ENCODE measurements at places on chromosomes 2 and 18. TPM values are rescaled to one million over a fixed set of nuclear protein-coding genes. Genes with fewer than 3 reads are reported as not detected.

DNA sequence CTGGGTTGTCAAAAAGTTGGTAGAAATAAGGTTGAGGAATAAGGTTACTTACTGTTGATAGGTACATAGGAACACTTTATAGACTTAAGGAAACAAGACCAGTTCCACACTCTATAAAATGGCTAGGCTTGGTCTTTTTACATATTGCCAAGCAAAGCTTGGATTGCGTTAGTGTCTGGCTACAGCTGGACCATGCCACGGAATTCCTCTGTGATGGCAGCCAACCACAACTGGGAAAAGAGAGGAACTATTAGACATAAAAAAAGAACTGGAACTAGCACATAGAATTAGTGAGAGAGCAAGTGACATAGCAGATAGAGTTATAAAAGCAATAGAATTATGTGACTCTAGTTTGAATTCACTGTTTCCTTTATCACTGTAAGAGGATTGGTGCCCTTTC is 17.7 kb upstream of the DPP10 start:
- H3K27ac ChIP-seq: no peak overlapping the region
- H3K27me3 ChIP-seq: no peaks in the 10 kb centered on the region
- H3K4me1 ChIP-seq: no peaks in the 10 kb centered on the region
- no peak overlapping the region for H3K4me3 ChIP-seq
- DNase-seq: no peak
- no peaks in the 10 kb centered on the region for H3K36me3 ChIP-seq

- H3K4me3 ChIP-seq: no peak overlapping the region
- no peaks in the 10 kb centered on the region for H3K4me1 ChIP-seq
- no peak overlapping the region for H3K27ac ChIP-seq
- H3K27me3 ChIP-seq: no peaks in the 10 kb centered on the region
- no peaks in the 10 kb centered on the region for H3K36me3 ChIP-seq
- no peak for DNase-seq
Observed at GRCh38 chr2:187658952-187659525, 104.8 kb upstream of the TFPI start.

DNA sequence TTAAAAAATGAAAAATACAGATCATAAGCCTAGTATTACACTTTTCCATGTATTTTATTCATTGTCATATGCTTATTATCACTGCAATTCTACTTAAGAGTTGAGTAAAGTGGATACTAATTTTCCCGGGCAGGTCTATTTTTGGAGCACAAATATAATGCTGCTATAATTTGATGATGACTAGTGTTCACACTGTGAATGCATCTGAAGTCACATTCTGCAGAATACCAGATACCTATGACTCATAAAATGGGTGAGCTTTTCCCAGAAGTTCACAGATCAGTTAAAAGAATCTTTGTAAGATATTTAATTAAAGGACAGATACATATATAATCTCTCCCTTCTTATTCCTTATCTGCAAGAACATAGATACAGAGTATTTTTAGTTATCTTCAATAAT is 79.8 kb upstream of the MC4R start:
- H3K4me3 ChIP-seq: no peak overlapping the region
- no peaks in the 10 kb centered on the region for H3K4me1 ChIP-seq
- H3K27me3 ChIP-seq: no peaks in the 10 kb centered on the region
- no peak for DNase-seq
- no peak overlapping the region for H3K27ac ChIP-seq

DNA sequence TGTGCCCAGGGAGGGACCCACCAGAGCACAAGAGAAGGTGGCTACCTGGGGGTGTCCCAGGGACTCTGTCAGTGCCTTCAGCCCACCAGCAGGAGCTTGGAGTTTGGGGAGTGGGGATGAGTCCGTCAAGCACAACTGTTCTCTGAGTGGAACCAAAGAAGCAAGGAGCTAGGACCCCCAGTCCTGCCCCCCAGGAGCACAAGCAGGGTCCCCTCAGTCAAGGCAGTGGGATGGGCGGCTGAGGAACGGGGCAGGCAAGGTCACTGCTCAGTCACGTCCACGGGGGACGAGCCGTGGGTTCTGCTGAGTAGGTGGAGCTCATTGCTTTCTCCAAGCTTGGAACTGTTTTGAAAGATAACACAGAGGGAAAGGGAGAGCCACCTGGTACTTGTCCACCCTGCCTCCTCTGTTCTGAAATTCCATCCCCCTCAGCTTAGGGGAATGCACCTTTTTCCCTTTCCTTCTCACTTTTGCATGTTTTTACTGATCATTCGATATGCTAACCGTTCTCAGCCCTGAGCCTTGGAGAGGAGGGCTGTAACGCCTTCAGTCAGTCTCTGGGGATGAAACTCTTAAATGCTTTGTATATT is 14.0 kb downstream of the ITM2C start:
- H3K27me3 ChIP-seq: no peaks in the 10 kb centered on the region
- DNase-seq: no peak
- peaks cover 8% of the 10 kb centered on the region for H3K36me3 ChIP-seq
- H3K4me1 ChIP-seq: peaks cover 39% of the 10 kb centered on the region
- no peak overlapping the region for H3K27ac ChIP-seq
- H3K4me3 ChIP-seq: no peak overlapping the region

DNA sequence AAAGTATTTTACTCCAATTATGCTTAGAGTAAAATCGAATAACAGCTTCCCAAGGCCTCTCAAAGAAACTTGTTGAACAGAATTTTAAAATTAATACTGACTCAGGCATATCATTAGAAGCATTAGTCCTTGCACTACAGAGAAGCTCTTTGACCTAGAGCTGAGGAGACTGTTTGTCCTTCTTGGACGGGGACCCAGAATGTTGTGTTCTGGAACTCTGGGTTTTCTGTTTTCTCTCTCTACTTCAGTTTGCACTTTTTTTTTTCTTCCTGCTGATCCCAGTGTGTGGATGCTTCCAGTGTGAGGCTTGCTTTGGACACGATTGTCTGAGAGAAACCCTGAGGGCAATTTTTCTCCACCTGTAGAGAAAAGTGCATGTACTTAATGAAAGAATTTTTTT is 847.6 kb downstream of the SOCS6 start:
- H3K4me3 ChIP-seq: no peak overlapping the region

DNA sequence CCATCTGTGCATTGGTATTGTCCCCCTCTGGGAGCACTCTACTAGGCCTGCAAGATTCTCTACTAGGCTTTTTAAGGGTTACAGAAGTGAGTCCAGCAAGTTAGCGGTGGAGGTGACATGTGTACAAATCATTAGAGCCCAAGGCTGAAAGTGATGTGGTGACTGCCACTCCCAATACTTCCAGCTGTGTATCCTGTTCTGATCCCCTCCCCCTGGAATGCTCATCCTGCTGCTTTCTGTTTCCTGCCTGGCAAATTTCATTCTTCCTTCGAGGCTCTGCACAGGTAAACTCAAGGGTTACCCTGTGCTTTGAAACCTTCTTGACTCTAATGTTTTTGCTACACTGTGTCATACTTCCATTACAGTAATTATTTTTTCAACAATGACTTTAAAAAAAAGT is 258.5 kb upstream of the REV1 start:
- no peak for DNase-seq
- no peak overlapping the region for H3K4me3 ChIP-seq
- no peaks in the 10 kb centered on the region for H3K36me3 ChIP-seq
- peaks cover 5% of the 10 kb centered on the region for H3K27me3 ChIP-seq
- no peaks in the 10 kb centered on the region for H3K4me1 ChIP-seq

DNA sequence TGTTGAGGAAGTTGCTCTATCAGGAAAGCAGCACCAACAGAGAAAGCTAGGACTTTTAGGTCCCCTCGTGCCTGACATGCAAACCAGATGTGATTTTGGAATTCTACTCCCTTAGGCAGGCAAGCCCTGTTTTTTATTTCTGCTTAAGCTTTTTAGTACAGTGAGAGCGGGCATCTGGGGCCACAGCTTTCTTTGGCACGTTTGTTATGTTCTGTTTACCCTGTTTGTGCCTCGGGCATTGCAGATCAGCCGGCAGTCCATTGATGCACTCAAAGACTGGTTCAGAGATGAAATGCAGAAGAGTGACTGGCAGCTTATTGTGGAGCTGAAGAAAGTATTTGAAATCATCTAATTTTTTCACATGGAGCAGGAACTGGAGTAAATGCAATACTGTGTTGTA is 61.9 kb downstream of the EIF5B start:
- no peak overlapping the region for H3K4me3 ChIP-seq
- DNase-seq: no peak
- H3K4me1 ChIP-seq: no peaks in the 10 kb centered on the region
- no peaks in the 10 kb centered on the region for H3K27me3 ChIP-seq

GRCh38 chr2:19885791-19886190 is 16.0 kb downstream of the TTC32 start:
- H3K4me3 ChIP-seq: no peak overlapping the region
- no peak overlapping the region for H3K27ac ChIP-seq
- H3K4me1 ChIP-seq: no peaks in the 10 kb centered on the region
- H3K36me3 ChIP-seq: no peaks in the 10 kb centered on the region
- no peaks in the 10 kb centered on the region for H3K27me3 ChIP-seq

- H3K4me1 ChIP-seq: no peaks in the 10 kb centered on the region
- no peak for DNase-seq
- no peaks in the 10 kb centered on the region for H3K27me3 ChIP-seq
- no peaks in the 10 kb centered on the region for H3K36me3 ChIP-seq
- no peak overlapping the region for H3K27ac ChIP-seq
Observed at GRCh38 chr2:226216575-226216974, 583.0 kb downstream of the IRS1 start.

GRCh38 chr2:220786216-220786615 is 785.9 kb downstream of the EPHA4 start:
- H3K4me1 ChIP-seq: no peaks in the 10 kb centered on the region
- H3K27me3 ChIP-seq: no peaks in the 10 kb centered on the region
- H3K27ac ChIP-seq: no peak overlapping the region
- DNase-seq: no peak
- no peak overlapping the region for H3K4me3 ChIP-seq

- H3K36me3 ChIP-seq: no peaks in the 10 kb centered on the region
- peak overlapping the region; percentile 56 for H3K4me3 ChIP-seq
- H3K4me1 ChIP-seq: peaks cover 16% of the 10 kb centered on the region
- DNase-seq: peak; percentile 25
- H3K27ac ChIP-seq: peak overlapping the region; percentile 28
- no peaks in the 10 kb centered on the region for H3K27me3 ChIP-seq
Observed at GRCh38 chr2:239944694-239945551, 80.2 kb downstream of the NDUFA10 start.

- no peak overlapping the region for H3K4me3 ChIP-seq
- H3K27me3 ChIP-seq: no peaks in the 10 kb centered on the region
- H3K4me1 ChIP-seq: no peaks in the 10 kb centered on the region
Observed at GRCh38 chr2:23293063-23293462, 91.9 kb upstream of the KLHL29 start.

DNA sequence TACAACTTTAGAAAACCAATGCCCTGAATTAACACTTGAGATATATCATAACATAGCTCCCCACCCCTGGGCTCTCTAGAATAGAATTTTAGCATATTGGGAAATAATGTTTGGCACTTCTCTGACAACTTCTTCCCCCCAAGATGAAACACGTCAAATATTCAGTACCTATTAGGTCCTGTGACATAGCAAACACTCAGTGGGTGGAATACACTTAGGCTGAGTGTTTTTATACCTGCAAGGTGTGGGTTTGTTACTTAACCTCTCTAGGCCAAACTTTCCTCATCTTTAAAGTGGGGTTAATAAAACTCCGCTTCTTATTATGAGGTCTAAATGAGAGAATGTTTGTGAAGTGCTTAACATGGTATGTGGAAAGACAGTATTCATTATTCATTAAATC is 56.1 kb downstream of the LAMA3 start:
- no peak for DNase-seq
- H3K27me3 ChIP-seq: peaks cover 2% of the 10 kb centered on the region
- no peaks in the 10 kb centered on the region for H3K36me3 ChIP-seq
- no peak overlapping the region for H3K4me3 ChIP-seq
- no peaks in the 10 kb centered on the region for H3K4me1 ChIP-seq

DNA sequence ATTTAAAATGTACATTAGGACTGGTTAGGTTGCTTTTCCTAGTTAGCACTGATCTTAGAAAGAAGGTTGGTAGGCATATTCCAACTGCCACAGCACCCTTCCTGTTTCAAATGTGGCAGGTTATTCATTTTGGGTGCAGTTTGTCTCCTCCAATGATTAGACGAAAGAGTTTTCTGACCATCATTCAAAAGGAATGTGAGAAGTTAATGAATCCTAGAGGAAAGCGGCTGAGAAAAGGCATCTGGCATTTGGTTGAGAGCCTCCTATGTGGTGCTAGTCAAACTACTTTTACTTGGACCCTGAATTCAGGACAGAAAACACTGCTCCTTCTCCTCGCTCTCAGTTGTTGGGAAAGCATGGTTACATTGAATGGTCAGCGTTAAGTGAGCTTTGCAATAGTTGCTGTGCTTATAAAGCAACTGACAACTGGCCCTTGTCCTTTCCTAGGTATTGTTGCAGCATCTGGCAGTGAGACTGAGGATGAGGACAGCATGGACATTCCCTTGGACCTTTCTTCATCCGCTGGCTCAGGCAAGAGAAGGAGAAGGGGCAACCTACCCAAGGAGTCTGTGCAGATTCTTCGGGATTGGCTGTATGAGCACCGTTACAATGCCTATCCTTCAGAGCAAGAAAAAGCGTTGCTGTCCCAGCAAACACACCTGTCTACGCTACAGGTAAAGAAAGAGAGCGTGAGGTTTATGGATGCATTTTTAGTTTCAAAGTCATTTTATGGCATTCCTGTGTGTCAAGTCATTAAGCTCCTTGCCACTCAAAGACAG is 6.1 kb downstream of the TGIF1 start:
- H3K27me3 ChIP-seq: no peaks in the 10 kb centered on the region
- no peak overlapping the region for H3K4me3 ChIP-seq
- DNase-seq: no peak

- H3K27ac ChIP-seq: no peak overlapping the region
- H3K36me3 ChIP-seq: no peaks in the 10 kb centered on the region
Observed at GRCh38 chr2:79638410-79638809, 125.6 kb downstream of the CTNNA2 start.

- no peak for DNase-seq
- no peaks in the 10 kb centered on the region for H3K27me3 ChIP-seq
- no peak overlapping the region for H3K4me3 ChIP-seq
- H3K4me1 ChIP-seq: peaks cover 4% of the 10 kb centered on the region
- H3K36me3 ChIP-seq: peaks cover 3% of the 10 kb centered on the region
- H3K27ac ChIP-seq: no peak overlapping the region
Observed at GRCh38 chr18:51074605-51075004, 44.6 kb downstream of the SMAD4 start.

GRCh38 chr2:28986429-28986828 is 5.3 kb downstream of the TOGARAM2 start:
- H3K4me3 ChIP-seq: no peak overlapping the region
- no peaks in the 10 kb centered on the region for H3K4me1 ChIP-seq
- H3K27me3 ChIP-seq: no peaks in the 10 kb centered on the region
- H3K27ac ChIP-seq: no peak overlapping the region
- DNase-seq: no peak

DNA sequence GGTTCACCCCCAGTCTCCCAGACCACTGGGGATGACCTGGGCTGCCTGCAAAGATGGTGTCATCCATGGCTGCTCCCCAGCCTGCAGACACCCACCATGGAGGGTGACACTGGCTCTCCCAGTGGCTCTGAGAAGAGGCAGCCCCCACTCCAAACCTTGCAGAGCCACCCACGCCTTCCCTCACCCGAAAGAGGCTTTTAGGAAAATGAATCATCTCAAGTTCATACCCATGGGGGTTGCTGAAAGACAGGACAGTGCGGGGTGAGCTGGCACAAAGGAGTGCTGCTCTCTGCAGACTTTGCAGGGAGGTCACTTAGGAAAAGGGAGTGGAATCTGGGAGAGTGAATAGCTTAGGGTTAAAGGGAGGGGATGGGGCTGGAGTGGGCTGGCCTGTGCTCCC is 36.4 kb downstream of the MPHOSPH10 start:
- no peak overlapping the region for H3K27ac ChIP-seq
- DNase-seq: no peak
- H3K36me3 ChIP-seq: no peaks in the 10 kb centered on the region
- no peaks in the 10 kb centered on the region for H3K4me1 ChIP-seq
- peaks cover 3% of the 10 kb centered on the region for H3K27me3 ChIP-seq

The MPHOSPH10 gene
- 40.1 TPM for total RNA-seq

The LMAN2L gene
- 4.7 TPM for total RNA-seq

The B3GNT7 gene
- 0.30 TPM for total RNA-seq

The COL4A4 gene
- 0.08 TPM for total RNA-seq

The C2orf80 gene
- total RNA-seq: not detected

The ACADL gene
- not detected for total RNA-seq

The IL1R1 gene
- total RNA-seq: 2.2 TPM
